ENCODE measurements at places on chromosomes 2 and 18.

GRCh38 chr2:172561270-172561669 lies 5.4 kb downstream of the PDK1 start:
- no peak for DNase-seq

- DNase-seq, result no peak
Observed at GRCh38 chr18:69789794-69790193, 157.9 kb downstream of the CD226 start.

- peak; percentile 95 for DNase-seq
Observed at GRCh38 chr2:24083567-24084385, 858 bp downstream of the TP53I3 start.

DNA sequence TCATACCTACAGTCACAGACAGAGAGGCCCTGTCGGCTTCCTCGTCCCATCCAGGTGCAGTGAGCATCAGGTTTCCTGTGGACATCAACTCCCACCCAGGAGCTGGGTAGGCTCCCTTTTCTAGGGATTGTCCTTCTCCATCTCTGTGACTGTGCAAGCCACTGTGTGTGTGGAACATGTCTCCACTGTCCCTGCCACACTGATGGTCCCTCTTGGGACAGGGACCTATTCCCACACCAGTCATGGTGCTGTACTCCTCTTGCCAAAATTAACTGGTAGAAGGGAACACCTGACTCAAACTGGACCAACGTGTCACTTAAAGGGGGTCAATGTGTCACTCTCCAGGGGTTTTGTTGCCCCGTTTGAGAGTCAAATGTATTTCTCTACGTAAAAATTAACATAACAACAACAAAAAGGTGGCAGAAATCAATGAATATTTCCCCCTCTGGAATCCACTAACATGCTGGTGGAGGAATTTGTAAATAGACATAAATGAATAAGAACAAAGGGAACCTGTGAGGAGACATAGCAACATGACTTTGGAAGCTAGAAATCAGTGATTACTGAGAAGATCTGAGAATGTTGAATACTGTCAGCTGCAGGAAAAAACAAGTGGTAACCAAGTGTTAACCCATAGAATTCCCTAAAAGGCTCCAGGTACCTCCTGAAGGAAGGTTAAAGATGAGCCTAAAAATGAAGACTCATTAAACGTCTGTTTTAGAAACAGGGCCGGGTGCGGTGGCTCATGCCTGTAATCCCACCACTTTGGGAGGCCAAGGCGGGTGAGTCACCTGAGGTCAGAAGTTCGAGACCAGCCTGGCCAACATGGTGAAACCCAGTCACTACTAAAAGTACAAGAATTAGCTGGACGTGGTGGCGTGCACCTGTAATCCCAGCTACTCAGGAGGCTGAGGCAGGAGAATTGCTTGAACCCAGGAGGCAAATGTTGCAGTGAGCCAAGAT lies 40.4 kb downstream of the SH2D6 start:
- DNase-seq, result no peak

- no peak for DNase-seq
Observed at GRCh38 chr2:127665267-127665893, 9.9 kb downstream of the LIMS2 start.

DNA sequence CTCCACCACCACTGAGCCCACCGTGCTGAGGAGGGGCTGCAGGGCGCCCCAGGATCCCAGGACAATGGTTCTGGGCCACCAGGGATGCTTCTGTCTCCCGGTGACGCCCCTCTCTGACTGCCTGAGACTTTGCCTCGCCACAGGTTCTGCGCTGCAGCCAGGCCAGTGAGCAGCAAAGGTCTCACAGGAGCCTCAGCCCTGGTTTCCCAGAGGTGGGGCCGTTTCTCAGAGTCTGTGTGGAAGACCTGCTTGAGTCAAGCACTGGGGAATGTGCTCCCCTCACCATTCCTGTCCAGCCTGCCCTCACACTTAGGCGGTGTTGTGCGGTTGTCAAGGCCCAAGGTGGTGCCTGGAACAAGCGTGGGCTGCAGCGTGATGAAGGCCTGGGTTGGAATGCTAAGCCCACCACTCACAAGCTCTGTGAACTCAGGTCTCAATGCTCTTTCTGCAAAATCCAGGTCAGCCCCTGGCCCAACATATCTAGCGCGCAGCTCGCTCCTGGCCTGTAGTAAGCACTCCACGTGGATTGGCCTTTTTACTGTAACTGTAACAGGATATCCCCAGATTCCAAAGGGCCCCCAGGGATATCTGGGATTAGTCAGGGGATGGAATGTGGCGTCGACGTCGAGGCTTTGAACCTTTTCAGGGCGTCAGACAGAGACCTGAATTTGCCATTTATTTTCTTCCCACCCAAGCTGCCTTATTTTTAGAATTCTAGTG lies 47.6 kb downstream of the PLB1 start:
- no peak for DNase-seq

DNA sequence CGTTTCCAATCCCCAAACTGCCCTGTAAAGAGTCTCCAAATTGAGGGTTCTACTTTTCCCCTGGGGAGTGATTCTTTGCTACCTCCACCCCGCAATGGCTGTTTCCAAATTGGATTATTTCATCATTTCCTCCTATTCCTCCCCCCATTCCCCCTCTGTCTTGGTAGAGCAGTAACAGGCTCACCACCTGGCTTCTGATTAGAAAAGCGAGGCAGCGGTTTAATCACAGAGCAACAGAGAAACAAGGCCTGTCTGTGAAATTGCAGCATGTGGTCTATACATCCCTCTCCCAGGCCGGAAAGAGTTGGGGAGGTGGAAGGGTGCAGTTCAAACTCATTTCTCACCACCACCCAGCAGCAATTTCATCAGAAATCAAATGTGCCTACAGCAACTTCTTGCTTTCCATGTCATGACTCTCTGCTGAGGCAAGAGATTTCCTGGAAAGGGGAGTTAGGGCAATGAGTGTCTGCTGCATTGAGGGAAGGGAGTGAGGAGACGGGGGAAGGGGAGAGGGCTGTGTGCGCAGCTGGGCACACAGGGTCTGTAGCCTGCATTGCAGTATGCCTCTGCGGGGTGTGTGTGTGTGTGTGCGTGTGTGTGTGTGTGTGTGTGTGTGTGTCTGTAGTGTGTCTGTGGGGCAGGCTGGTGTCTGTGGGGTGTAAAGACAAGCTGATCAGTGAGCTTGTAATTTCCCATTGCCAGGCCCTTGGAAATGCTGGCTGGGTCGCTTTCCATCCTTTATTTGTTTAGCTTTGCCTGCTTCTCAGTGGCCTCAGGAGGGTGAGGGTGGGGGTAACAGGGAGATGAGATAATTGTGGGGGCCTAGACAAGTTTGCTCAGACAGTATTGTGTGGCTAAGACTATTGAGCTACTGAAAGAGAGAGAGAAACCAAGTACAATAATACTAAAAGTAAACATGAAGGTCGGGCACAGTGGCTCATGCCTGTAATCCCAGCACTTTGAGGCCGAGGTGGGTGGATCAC lies 13.5 kb upstream of the IGFBP2 start:
- DNase-seq, result peak; percentile 6

DNA sequence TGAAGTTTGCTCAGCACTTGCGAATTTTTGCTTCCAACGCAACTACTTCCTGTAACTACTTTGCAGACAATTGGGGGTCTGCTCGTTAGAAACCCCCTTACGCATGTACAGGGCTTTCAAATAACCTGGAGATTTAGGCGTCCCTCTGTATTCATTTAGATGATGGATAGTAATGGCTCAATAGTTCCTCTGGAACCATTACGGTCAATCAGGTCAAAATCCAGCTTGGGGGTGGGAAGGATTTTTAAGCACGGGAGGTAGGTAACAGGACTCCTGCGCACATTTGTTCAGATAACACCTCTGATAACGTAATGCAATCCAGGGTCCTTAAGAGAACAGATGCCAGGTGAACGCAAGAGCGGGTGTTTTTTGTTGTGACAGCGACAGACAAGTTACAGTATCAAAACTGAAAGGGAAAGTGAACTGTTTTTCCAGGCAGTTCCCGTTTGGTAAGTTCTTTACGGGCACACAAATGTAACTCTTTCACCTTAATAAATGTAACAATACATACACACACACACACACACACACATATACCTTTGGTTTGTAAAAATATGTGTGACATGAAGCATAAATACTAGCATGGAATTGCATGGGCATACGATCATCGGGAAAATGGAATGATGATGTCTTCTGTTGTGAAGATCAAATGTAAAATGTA lies 3.8 kb upstream of the OSR1 start:
- no peak for DNase-seq

DNA sequence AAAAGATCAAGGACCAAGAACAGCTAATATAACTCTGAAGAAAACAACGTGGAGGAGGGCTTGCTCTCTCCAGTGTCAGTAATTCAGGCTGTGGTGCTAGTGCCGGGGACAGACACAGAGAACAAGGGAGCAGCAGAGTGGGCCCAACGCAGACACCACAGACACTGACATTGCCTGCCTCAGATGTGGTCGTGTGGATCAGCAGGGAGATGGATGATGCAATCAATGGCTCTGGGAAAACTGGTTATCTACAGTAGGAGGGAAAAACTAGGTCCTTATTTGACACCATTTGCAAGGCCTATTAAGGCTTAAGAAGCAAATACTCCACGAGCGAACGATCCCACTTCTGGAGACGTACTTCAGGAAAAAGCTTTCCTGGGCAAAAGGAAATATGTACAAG lies 36.1 kb downstream of the HDLBP start:
- DNase-seq, result no peak

GRCh38 chr2:43013821-43014345 lies 212.5 kb downstream of the ZFP36L2 start:
- DNase-seq, result no peak

GRCh38 chr2:12978066-12978835 lies 261.5 kb downstream of the TRIB2 start:
- DNase-seq, result no peak

- DNase-seq, result no peak
Observed at GRCh38 chr2:42764096-42764495, at the start of gene OXER1. OXER1 (minus strand) TSS chr2:42764135; CDS start chr2:42764062, 73 bp downstream.

GRCh38 chr18:13501543-13501887 lies 224.8 kb downstream of the FAM210A start:
- DNase-seq, result no peak

DNA sequence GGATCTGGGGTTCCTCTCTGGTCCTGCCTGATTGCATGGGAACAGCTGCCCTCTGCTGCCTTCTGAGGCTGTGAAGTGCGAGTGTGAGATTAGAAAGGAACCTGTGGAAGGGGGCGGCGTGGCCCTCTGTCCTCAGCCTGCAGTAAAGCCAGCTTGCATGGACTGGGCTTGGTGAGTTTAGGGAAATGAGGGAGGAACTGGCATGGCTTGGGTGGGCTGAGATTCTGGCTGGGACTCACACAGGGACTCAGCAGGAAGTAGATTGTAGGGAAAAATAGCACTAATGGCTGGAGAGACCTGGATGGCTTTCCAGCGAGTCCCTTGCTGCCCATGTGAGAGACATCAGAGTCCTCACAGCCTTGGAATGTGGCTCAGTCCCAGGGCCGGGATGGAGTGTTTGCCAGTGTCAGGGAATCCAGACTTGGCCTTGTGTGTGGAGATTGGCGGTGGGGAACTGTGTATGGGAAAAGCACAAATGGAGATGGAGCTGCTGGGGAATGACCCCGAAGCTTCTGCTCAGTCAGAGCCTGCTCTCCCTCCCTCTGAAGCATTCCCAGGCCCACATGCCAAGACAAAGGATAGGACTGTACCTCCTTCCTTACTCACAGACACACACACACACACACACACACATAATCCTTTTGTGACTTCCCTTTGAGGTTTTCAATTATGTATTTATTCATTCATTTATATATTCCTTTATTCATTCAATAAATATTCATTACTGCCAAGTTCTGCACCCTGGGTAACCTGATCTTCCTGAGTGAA lies 115.4 kb downstream of the ACAA2 start:
- no peak for DNase-seq

DNA sequence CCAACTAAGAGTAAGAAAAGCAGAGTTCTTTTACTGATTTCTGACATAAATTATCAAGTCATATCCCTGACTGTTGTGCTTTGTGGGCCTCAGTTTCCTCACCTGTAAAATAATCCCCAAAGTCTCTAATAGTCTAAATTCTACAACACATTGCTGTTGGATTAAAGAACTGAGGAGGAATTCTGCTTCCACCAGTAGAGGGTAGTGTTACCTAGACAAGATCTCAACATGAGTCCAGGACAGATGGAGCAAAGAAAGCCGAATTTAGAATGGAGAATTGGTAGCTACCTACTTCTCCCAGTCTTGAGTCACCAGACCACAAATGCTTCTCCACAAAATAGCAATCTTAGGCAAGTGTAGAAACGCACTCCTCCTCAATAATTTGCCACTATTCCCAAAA lies 462.5 kb upstream of the FSHR start:
- peak; percentile 49 for DNase-seq

DNA sequence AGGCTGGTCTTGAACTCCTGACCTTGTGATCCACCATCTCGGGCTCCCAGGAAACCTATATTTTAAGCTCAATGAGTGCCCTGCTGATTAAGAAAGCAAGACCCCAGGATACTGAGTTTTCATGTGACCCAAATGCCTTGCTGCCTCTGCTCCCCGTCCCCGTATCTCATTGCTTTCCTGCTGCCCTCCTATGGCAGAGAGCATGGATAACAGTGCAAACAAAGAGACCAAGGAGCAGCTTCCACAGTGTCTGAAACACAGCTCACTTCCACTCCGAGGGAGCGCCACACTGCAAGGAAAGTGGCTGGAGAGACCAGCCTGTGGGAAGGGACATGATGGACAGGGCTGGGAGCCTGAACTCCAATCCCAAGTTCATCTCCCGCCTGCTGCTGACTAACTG lies 246.8 kb downstream of the TMEM182 start:
- no peak for DNase-seq

DNA sequence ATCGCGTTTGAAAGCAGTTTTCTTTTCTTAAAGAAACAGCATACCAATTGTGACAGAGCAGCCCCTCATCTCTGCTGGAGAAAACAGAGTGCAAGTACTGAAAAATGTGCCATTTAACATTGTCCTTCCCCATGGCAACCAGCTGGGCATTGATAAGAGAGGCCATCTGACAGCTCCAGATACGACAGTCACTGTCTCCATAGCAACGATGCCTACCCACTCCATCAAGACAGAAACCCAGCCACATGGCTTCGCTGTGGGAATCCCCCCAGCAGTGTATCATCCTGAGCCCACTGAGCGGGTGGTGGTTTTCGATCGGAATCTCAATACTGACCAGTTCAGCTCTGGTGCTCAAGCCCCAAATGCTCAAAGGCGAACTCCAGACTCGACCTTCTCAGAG lies 9.5 kb downstream of the GRHL1 start:
- no peak for DNase-seq

DNA sequence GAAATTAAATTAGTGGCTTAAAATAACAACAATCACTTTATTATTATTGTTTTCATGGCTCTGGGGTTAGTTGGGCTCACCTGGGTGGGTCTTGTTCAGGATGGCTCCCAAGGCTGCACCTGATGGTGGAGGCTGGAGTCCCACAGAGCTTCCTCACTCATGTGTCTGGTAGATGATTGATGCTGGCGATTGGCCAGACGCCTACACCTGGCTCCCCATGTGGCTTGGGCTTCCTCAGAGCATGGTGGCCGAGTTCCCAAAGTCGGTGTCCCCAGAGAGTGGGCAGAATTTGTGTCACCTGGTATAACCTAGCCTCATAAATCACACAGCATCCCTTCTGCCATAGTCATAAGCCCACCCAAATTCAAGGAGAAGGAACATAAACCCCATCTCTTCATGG lies 18.2 kb downstream of the DBI start:
- DNase-seq, result no peak

Measured in GM12865 (cell line).